ENCODE measurements at places on chromosomes 12 and 14.

- DNase-seq = peak; percentile 45
Observed at GRCh38 chr14:103257211-103257962, 76.7 kb upstream of the EIF5 start.

DNA sequence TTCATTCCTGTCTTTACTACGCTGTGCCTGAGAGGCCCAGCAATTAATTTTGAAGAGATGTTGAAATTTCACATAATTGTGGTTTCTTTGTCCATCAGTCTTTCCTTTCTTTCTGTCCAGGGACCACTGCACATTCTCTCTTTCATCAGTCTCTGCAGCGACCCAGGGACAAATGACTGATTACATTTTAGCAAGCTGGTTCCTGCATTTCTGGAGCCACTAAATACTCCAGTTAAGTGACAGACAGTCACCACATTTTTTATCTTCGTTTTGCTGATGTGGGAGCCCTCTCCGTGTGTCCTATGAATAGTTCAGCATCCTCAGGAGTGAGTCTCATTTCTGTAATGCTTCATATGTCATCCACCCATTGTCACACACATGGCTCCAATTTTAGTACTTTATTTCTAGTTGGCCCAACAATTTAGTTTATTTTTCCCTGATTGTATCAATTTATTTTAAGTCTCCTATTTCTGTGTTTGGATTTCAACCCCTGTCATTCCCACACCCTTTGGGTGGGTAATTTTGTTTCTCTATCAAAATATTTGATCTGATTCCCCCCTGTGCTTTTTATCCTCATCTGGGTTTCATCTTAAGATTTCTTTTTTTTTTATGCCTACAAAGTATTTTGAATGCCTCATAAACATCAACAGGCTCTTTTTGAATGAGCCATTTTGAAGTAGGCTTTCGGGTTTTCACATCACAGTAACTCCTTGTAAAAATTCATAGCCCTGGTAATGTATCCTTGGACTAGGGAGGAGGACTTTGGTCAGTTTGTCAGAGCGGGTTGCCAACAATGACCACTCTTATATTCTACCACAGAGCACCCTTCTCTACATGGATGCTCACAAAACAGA, 1196.5 kb downstream of the GALC start:
- DNase-seq = no peak

DNA sequence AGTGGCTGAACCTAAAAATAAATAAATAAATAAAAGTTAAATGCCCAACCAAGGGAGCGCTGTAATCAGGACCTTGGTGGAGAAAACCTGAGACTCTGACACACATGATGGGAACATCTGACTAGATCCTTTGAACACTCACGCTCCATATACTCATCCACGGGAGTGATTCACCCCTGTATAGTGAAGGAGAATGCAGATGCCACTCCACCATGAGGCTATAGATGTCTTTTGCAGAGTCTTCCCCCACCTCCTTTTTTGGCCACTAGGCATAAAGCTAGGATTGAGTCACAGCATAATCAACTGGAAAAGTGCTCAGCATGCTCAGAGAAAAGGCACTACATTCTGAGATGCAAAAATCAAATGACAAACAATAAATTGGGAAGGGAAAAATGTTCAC, 19.0 kb downstream of the ADAM20 start:
- DNase-seq = peak; percentile 49

DNA sequence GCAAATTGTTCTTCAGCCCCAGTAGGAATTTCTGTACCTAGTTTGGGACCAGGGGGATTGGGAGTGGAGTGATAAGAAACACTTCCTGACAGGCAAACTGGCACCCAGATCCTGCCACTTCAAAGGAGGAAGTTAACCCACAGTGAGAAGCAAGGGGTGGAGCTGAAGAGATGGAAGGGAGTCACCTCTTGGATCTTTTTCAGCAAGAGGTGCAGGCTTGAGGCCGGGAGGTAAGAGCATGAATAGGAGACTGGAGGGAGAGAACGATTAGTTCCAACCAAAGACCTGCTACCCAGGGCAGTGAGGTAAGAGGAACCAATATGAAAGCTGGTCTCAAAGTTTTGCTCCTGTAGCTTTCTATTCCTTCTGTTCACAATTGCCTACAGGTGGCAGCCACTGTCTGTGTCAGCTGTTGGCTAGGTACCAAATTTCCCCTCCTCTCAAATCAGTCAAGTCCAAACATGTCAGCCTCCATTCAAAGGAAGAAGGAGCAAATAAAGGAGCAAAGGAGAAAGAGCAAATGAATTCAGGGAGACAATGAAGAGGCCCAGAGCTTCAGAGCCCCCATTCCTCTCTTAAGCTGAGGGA, 14.9 kb upstream of the TAC3 start:
- DNase-seq = no peak

GRCh38 chr12:49471557-49471956, 67.3 kb upstream of the KCNH3 start:
- DNase-seq = no peak

DNA sequence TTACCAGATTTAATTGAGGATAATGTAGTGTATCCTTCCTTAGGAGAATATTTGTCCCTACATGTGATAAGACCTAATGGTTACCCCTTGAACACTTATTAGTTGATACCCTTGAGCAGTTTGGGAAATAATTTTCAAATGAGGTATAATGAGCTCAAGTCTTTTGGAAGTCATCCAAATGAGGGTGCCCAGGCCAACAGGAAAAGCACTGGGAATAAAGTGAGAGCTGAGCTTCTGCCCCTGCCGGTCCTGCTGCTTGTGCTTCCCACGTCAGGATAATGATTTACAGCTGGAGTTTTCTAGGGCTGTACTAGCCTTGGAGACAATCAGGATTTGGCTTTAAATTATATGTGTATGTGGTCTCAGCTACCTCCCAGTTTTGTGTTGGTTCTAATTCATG, 178.8 kb upstream of the FRMD6 start:
- peak; percentile 20 for DNase-seq

GRCh38 chr14:102733326-102733725, 43.9 kb upstream of the TRAF3 start:
- no peak for DNase-seq

DNA sequence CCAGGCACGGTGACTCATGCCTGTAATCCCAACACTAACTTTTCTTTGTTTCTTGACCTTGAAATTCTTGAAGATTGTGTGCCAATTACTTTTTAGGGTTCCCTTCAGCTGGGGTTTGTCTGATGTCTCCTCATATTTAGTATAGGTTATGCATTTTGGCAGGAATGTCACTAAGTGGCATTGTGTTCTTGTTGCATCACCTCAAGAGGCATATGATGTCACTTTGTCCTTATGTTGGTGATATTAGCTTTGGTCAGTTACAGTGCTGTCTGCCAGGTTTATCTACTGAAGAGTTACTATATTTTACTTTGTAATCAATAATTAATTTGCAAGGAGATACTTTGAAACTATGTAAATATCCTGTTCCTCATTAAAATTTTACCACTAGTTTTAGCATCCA, 61.0 kb upstream of the BTG1 start:
- peak; percentile 9 for DNase-seq

- DNase-seq = no peak
Observed at GRCh38 chr12:94079566-94080340, 68.6 kb upstream of the PLXNC1 start.

- DNase-seq = peak; percentile 7
Observed at GRCh38 chr14:77657280-77657679, 40.8 kb upstream of the SPTLC2 start.

- no peak for DNase-seq
Observed at GRCh38 chr12:89401433-89402058, 49.2 kb upstream of the DUSP6 start.

DNA sequence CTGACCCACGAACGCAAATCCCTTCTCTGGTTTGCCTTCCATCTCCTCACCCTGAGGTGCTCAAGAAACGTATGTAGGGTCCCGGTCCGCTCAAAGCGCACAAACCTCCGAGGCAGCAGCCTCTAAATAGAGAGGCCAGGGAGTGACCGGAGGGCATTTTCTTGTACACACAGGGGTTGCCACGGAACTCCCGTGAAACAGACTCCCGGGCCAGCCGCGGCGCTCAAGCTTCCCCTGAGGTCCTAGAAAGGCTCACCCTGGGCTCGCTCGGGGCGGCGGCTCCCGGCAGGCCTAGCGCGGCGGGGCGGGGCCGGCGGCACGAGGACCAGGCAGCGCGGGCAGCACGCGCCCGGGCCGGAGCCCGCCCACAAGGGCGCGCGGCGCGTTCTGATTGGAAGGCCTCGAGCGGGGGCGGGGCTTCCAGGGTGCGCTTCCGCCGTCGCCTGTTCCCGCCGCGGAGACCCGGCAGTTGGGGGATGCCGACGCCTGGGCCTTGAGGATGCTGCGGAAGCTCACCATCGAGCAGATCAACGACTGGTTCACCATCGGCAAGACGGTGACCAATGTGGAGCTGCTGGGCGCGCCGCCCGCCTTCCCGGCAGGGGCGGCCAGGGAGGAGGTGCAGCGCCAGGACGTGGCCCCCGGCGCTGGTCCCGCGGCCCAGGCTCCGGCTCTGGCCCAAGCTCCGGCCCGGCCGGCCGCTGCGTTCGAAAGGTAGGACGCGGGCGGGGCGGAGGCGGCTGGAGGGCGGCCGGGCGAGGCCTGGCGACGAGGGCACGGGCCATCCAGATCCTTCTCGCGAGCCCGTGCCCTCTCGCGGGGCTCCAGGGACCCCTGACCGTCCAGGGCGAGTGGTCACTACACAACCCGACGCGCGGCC, at the start of gene TDRD9:
TDRD9 (plus strand) TSS at position 446 of the 880 bp plus-strand sequence; CDS start at position 500, 54 bp downstream.
- no peak for DNase-seq

GRCh38 chr12:13211859-13212664, 15.5 kb downstream of the EMP1 start:
- DNase-seq = peak; percentile 80

- peak; percentile 73 for DNase-seq
Observed at GRCh38 chr12:110844551-110845338, 2.0 kb upstream of the CCDC63 start.

- DNase-seq = no peak
Observed at GRCh38 chr12:3055026-3055703, 22.0 kb upstream of the TSPAN9 start.

- no peak for DNase-seq
Observed at GRCh38 chr14:105182296-105183020, 1.3 kb upstream of the NUDT14 start.

- DNase-seq = peak; percentile 80
Observed at GRCh38 chr14:77302926-77303325, 17.8 kb downstream of the POMT2 start.

DNA sequence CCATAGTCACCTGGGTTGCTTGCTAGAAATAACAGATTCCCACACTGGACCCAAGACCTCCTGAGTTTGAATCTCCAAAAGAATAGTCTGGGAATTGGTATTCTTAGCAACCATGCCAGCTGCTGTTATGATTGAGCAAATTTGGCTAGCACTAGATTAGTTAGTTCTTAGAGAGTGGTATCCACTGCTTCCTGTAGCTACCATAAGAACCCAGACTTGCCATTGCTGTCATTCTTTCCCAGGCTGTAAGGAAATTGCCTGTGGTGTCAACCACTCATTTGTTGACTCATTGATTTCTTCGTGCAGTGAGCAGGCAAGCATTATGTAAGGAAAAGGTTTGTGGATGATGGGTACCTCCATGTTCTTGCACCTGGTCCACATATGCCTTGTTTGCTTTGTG, 201.8 kb upstream of the RGS6 start:
- peak; percentile 65 for DNase-seq

GRCh38 chr14:34355584-34356263, 106.3 kb downstream of the SPTSSA start:
- peak; percentile 88 for DNase-seq

GRCh38 chr12:65673732-65674131, 150.6 kb upstream of the HMGA2 start:
- DNase-seq = peak; percentile 48
